ENCODE measurements at places on chromosomes 1 and 21.
A peak's percentile ranks its signal among the peaks of the same experiment; 100 is the strongest.

DNA sequence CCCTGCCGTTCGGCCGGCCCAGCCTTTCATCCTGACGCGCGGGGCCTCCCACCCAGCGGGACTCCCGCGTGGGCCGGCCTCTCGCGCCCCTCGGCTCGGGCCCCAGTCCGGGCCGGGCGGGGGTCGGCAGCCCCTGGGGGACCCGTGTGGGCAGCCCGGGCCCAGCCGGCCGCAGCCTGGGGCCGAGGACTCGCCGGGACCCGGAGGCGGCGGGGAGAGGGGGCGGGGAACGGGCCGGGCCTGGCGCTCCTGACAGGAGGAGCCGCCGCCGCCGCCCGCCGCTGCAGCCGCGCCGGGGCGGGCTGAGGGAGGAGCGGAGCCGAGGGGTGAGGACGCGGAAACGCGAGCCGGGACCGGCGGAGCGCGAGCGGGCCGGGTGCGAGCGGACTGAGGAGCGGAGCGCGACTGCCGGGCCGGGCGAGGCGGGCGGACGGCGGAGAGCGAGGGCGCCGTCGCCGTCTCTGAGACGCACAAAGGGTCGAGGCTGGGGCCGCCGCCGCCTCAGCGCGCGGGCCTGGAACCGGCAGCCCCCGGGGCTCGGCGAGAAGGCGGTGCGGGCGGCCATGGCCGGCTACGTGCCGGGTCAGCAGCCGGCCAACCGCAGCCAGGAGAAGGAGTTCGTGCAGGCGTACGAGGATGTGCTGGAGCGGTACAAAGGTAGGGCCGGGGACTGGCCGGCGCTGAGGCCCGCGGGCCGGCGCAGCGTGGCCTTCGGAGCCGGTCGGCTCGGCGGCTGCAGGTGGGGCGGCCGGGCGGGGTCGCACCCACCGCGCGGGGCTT lies 79.1 kb downstream of the NDUFS5 start:
- DNase-seq, result no peak

- DNase-seq, result no peak
Observed at GRCh38 chr1:234942012-234942332, 186.7 kb downstream of the TOMM20 start.

DNA sequence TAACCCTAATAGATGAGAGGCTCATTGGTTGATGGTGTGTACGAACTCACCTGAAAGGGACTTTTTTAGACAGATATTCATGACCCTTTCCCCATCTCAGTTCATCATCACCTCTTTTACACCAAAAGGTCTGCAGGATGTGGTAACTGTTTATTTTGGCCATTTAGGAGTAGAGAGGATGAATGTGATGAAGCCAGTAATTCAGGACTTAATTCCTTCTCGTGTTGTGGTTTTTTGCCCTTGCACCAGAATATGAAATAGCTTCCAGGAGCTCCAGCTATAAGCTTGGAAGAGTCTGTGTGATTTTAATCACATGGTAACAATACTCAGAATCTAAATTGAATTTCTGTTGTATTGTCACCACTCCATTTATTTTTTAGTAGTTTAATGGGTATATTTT lies 189.4 kb upstream of the KCTD3 start:
- no peak for DNase-seq

DNA sequence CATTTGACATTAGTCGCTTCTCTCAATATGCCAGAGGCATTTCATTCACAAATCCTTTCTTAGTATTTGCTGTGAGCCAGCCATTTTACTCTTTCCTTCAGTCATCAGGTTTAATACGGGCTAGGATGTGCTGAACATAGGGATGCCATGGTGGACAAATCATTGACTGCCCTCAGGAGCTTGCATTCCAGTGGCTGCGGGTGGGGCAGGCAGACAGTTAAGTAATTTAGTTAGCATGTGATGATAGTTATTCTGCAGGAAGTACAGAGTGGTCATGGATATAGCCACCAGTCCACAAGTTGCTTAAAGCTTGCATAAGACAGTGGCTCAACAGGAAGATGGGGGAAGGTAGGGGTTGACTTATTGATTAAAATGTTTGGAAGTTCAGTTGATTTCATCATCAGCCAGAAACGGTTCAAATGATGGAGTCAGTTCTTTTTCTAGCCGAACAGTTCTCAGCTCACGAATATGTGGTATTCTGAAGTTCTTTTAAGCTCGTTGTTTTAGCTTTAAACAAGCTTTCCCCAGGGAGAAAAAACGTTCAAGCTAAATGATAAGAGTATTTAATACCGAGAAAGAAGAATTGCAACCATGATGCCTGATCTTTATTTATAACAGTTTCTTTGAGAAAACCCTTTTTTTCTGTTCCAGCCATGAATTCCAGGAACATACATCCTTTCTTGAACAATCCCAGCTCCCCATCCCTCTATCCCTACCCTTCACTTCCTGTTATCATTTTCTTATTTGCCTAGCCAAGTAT lies 1.4 kb downstream of the SLC22A15 start:
- DNase-seq, result no peak

DNA sequence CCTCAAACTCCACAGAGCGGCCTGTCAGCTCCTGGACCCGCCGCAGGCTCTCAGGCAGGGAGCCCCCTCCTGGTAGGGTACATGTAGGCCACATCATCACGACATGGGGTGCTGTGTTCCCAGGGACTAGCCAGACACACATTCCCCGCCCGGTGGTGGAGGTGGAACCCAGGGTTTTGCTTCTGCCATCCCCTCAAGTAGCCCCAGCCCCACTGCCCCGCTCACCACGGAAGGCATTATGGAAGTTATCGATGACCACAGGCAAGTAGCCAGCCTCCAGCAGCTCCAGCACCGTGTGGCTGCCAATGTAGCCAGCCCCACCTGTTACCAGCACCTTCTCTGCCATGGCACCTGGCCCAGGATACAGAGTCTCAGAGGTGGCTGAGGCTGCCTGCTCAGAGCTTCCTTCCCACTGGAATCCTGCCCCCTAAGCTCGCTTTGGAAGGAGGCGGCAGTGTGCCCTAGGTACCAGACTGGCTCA lies 1.9 kb downstream of the GALE start:
- DNase-seq, result no peak

- DNase-seq, result peak; percentile 51
Observed at GRCh38 chr1:169363046-169363730, 4.4 kb downstream of the NME7 start.
